Cerebellar nuclear complex (tissue), 1 donor: ENCODE measurements at places on chromosomes 1 and 21.

DNA sequence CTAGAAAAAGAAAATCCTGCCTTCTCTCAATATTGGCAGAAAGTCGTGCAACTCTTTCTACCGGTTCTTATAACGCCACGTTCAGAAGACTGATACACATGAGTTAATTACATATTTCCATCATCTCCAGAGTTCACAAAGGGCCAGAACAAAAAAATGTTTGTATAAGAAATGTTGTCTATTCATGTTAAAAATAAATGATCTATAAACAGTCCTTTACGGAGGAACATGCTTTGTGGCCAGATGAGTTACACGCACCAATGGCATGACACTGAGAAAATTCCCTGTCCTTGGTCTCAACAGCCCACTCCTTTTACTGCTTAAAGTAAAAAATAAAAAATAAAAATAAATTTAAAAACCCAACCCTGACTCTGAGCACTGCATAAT, 29.5 kb downstream of the C2CD2 start:
- no peak for DNase-seq

DNA sequence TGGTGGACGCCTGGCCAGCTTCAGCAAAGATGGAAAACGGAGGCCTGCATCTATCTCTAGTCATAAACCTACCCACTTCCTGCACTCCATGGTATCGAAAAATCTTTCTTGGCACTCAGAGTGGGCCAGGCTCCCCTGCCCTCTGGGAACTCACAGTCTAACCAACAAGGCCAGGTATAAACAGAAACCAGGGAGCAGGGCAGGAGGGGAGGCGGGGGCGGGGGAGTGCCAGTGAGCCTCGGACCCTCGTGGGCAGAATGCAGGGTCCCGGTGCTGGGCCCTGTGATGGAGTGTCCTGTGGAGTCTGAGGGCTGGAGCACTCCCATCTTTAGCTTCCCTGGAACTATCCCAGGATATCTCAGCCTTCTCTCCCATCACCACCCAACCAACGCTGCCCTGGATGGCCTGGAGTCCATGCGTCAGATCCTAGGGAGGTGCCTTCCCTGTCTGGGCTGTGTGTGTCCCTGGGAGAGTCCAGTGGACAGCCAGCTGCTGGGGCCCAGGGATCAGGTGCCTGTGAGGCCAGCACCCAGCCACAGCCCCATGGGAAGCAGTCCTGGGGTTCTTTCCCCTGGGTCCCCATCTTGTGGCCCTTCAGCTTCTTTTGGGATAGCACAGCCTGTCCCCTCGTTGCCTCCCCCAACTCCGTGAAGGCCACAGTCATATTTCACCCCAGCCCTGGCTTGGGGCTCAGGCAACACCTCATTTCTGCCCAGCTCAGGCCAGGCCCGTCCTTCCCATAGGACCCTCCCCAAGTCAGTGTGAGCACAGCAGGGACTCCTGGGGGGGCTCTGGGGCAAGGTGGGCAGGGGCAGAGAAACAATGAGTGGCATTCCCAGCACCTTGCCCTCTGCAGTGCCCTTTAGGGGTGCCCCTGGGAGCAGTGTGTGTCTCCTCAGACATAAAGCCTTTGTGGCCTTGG, 1.1 kb upstream of the EPS8L3 start:
- no peak for DNase-seq

DNA sequence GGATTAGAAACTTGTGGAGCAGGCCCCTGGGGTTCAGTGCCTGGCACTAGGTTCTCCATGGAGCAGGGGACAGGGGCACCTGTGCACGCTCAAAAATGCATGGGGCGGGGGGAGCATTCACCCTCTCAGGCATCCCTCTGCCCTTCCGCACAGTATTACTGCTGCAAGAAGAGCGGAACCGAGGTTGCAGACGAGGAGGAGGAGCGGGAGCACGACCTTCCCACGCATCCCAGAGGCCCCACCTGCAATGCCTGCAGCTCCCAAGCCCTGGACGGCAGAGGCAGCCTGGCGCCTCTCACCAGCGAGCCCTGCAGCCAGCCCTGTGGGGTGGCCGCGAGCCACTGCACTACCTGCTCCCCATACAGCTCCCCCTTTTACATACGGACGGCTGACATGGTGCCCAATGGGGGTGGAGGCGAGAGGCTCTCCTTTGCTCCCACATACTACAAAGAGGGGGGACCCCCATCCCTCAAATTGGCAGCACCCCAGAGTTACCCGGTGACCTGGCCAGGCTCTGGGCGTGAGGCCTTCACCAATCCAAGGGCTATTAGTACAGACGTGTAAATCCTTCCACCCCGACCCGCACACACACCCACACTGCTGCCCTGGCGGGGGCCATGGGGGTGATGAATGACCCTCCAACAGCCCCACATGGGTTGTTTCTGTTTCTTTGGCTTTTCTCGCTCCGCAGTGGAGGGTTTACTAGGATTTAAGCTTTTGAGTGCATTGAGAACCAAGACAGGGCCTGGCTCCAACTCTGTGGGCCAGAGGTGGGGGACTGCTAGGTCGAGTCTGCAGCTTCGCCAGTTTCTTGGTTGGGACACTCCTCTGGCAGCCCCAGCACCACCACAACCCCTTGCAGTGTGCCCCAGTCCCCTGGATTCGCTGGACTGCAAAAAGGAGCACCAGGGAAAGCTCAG, 63.7 kb downstream of the TOR1AIP2 start:
- DNase-seq: no peak

- no peak for DNase-seq
Measured at GRCh38 chr1:229907884-229908638, 159.0 kb upstream of the GALNT2 start.

DNA sequence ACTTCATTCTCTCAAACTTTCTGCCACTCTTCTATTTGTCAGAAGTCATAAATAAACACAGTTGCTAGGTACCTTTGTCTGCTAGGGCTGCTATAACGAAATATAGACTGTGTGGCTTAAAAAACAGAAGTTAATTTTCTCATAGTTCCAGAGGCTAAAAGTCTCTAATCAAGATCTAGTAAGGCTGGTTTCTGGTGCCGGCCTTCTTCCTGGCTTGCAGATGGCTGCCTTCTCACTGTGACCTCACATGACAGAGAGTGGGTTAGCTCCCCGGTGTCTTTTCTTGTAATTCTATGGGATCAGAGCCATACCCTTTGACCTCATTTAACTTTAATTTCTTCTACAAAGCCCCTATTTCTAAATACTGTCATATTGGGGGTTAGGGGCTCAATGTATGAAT, 5.9 kb downstream of the PDC start:
- no peak for DNase-seq

DNA sequence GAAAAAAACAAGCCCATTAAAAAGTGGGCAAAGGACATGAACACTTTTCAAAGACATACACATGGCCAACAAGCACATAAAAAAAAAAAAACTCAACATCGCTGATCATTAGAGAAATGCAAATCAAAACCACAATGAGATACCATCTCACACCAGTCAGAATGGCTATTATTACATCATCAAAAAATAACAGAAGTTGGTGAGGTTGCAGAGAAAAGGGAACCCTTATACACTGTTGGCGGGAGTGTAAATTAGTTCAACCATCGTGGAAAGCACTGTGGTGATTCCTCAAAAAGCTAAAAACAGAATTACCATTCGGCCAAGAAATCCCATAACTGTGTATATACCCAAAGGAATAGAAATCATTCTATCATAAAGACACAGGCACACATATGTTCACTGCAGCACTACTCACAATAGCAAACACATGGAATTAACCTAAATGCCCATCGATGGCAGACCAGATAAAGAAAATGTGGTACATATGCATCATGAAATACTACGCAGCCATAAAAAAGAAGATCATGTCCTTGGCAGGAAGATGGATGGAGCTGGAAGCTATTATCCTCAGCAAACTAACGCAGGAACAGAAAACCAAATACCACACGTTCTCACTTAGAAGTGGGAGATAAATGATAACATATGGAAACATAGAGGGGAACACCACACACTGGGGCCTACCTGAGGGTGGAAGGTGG, 70.1 kb downstream of the INTS7 start:
- no peak for DNase-seq

DNA sequence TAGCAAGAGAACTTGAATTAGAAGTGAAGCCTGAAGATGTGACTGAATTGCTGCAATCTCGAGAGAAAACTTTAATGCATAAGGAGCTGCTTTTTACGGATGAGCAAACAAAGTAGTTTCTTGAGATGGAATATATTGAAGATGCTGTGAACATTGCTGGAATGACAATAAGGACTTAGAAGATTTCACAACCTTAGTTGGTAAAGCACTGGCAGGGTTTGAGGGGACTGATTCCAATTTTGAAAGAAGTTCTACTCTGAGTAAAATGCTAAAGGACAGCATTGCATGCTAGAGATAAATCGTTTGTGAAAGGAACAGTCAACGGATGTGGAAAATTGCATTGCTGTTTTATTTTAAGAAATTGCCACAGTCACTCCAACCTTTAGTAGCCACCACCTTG, 69.5 kb downstream of the GDAP2 start:
- no peak for DNase-seq

- DNase-seq: no peak
Measured at GRCh38 chr1:100518023-100518422, 19.9 kb upstream of the GPR88 start.

- DNase-seq: peak; percentile 35
Measured at GRCh38 chr1:151047591-151047924, at the start of gene C1orf56. C1orf56 (plus strand) TSS chr1:151047751; CDS start chr1:151047848, 97 bp downstream.

GRCh38 chr1:216843409-216843808, 120.2 kb upstream of the ESRRG start:
- DNase-seq: no peak

- DNase-seq: no peak
Measured at GRCh38 chr21:15966651-15967050, 236.9 kb downstream of the USP25 start.

GRCh38 chr1:175307160-175307559, 114.6 kb upstream of the KIAA0040 start:
- DNase-seq: no peak

DNA sequence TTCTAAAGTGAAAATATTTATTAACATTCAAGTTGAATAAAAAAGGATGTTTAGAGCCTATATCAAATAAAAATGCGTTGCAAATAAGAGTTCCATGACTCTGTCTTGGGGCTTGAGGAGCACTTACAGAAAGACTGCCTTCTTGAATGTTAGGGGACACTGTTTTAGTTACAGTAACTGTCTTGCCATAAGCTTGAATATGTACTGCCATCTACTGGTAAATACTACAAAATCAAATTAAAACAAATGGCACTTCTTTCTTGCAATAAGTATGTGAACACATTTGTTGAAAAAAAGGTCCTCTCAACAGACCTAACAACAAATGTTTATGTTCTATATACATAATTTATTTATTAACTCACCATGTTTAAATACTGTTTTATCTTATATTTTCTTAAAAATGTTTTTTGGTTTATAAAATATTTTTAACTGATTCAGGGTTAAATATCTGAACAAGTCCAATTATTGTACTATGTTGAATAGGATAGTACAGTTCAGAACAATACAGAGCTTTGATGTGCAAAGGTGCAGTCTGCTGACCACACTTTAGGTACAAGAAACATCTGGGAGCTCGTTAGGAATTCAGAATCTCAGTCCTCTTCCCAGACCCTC, 199.5 kb downstream of the LRRIQ3 start:
- DNase-seq: peak; percentile 74

GRCh38 chr1:230186874-230187273, 119.8 kb downstream of the GALNT2 start:
- no peak for DNase-seq

- peak; percentile 60 for DNase-seq
Measured at GRCh38 chr1:243748706-243749283, 101.2 kb downstream of the AKT3 start.

DNA sequence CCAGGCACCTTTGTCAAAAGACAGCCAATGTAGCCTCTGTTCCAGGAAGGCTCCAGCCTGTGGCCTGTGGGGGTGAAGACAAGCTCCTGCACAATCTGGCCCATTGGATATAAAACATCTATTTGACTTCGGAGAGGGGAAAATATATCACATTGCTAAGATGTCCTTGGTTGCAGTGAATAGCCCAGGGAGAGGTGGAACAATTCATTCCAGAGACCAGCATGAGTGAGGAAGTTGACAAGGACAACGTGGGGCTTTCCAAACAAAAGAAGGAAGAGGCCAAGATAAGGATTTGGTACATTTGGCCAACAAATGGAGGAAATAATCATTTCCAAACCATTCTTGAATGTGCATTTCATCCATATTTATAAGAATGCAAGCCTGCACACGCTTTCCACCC, 187.0 kb downstream of the ETS2 start:
- DNase-seq: no peak

DNA sequence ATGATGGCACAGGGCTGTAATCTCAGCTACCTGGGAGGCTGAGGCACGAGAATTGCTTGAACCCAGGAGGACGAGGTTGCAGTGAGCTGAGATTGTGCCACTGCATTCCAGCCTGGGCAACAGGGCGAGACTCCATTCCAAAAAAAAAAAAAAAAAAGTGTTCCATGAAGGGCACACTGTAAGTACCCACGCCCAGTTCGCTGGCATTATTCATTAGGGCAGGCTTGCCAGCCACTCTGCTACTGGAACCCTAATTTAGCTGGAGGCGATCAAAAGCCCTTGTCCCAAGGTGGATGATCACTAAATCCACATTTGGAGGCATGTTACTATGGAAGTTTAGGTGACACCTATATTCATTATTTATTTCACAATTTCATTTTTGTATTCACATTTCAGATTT, 5.0 kb downstream of the IFNLR1 start:
- DNase-seq: no peak

- no peak for DNase-seq
Measured at GRCh38 chr1:16235944-16236510, 956 bp downstream of the CPLANE2 start.
